ENCODE measurements at places on chromosomes 1 and 21.

GRCh38 chr1:156487862-156488261, 12.7 kb downstream of the MEF2D start:
- no peak for DNase-seq

GRCh38 chr1:40384887-40385286, 11.4 kb downstream of the SMAP2 start:
- DNase-seq = no peak

DNA sequence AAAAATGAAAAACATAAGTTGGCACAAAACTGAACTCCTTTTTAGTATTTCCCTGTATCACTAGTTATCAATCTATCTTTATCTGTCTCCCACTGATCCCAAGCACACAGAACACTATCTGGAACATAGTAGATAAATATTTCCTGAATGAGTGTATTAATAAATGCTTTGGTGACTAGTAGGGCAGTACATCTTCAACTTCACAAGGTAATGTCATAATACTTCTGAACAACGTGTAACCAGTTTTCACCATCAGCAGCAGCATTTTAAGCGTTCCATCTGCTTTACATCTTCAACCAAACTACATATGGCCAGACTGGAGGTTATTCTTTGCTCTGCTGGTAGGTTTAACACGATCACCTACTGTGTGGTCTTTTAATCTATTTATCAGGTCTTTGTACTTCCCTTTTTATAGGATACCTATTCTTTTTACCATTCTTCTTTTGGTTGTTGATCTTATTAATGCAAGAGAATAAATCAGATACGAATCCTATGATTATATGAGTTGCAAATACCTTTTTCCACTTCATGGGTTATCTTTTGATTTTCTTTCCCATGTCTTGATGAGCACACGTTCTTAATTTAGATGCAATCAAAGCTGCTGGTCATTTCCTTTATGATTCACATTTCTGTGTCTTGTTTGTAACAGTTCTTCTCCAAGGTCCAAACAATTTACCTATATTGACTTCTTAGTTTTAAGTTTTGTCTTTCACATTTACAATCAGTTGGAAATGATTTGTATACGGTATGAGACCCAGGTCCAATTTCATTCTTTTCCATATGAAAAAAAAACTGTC, 16.3 kb downstream of the GPBP1L1 start:
- no peak for DNase-seq

- no peak for DNase-seq
Measured at GRCh38 chr1:61424382-61424781, 300.6 kb downstream of the TM2D1 start.

DNA sequence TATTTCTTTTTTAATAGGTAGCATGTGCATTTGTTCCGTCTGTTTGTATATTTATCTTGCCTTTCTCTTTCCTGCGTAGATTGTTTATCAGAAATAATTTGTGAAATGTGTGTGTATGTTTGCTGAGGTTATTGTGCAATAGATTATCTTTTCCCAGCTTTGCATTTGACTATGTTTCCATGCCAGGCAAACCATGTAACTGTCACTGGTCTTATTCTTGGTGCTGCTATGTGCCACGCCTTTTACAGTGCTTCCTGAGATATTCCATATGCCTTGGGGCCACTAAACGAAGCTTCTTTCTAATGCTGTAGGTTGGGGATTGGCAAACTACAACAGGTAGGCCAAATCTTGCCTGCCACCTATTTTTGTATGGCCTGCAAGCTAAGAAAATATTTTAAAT, 598.8 kb downstream of the PLPP3 start:
- DNase-seq = no peak

DNA sequence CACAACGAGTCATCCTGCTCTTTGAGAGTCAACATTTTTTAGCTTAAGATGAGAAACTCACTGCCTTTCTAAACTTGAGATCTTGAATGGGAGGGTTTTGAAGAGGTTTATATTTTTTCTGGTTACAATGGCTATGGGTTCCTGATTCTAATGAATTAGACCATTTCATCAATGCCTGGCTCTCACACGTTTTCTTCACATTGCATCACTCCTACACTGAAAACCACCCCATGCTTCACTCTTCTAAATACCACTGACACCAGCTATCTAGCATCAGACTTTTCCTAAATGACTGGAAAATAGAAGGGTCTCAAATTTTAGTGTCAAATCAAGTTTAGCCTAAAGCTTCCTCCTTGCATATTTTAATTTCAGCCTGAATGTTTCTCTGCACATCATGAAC, 606.1 kb upstream of the USP24 start:
- no peak for DNase-seq

DNA sequence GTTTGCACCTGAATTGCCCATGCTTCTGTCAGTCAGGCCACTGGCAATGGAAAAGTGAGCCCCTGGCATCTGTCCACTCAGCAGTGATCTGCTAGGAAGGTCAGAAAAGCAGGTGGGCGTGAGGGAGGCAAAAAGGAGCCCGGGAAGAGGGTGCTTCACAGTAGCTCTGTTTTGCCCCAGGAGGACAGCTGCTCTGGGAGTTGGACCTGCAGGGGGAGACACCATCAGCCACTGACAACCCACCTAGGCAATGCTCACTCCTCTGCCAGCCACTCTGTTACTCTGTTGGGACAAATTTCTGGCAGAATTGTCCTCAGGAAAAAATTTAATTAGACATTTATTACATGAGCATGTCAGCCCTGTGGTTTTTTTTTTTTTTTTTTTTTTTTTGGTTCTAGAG, 146.4 kb downstream of the LRIG2 start:
- no peak for DNase-seq

DNA sequence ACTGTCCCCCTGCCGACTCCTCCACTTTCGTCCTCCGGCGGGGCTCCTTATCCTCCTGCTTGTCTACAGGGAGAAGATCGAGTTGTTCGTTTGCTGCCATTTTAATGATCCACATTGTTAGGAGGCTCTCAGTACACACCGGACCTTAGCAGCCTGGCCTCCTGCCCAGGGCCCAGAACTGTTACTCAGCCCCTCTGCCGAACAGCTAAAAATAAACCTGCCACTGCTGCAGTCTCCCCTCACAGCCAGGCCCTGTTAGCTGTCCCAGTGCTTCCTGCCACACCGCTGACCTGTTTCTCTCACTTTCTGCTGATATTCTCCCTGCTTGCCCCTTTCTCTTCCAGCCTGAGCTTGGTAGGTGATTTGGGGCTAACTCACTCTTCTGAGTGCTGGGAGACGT, 8.3 kb downstream of the MAPKAPK2 start:
- no peak for DNase-seq

DNA sequence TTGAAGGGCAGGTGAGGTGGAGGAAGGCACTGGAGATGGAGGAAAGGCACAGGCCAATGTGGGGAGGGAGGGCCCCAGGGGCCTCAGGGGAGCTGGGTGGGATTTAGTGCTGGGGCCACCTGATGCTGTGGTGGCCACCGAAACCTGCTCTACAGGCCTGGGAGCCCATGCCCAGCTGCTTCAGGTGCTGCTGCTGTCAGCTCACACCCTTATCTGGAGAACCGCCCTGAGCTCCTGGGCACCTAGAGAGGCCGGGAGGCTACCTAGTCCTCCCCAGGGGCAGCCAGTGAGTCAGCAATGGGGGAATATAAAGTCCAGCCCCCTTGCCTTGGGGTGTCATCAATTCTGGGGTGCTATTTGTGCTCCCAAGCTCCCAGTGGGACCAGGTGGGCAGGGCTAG, 12.2 kb downstream of the FAM131C start:
- no peak for DNase-seq

DNA sequence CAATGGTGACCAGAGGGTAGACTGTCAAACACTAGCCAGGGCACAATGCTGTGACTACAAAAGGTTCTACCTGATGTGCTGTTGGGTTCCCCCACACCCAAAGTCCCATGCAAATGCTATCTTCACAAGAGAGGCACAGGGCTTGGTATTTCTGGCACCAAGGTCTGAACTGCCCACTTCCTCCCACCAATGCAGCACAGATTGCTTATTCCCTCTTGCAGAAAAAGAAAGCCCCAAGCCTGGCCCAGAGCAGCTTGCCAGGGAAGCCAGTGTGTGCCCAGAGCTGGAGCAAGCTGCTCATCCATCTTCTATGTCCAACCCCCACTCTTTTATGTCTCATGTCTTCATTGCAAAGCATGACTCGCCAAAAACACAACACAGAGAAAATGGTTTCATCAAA, 149.4 kb upstream of the CAMK1G start:
- no peak for DNase-seq

Measured in NCI-H2227 treated with DMSO at 0.1 percent for 48 hours (cell line).